OCI-LY7 (cell line): ENCODE measurements at places on chromosomes 3 and 15.

DNA sequence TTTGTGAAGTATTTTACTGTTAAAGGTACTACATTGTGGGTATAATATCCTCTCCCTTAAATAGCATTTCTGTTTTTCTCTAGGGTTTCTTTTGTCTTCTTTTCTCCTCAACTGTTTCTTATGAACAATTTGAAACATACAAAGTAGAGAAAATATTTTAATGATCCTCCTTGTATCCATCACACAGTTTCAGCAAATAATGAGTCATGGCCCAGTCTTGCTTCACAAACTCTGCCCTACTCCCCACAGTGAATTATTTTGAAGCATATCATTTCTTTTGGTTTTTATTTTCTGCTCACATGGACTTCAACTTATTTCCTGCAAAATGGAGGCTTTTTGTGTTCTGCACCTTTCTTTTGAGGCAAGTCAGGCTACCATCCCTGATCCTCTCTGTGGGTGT lies 6.1 kb upstream of the SCAANT1 start:
- no peak for DNase-seq

GRCh38 chr3:160927620-160928019 lies 171.6 kb downstream of the PPM1L start:
- DNase-seq, result no peak

DNA sequence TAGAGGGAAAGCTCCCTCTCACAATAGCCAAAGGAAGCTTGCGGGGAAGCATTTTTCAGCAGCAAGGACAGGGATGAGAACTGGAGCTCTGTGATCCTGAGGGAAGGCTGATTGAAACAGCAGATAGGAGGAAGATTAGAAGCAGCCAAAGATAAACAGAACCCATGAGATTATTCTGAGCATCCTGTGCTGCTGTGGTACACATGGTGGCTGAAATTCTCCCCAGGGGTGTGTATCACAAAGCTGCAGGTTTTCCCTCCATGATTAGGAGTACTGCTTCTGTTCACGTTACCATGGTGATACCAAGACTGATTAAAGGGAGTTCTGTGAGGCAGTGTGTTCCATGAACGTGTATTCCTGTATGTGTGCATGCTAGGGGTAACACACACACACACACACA lies 30.3 kb upstream of the PSMD6 start:
- no peak for DNase-seq

DNA sequence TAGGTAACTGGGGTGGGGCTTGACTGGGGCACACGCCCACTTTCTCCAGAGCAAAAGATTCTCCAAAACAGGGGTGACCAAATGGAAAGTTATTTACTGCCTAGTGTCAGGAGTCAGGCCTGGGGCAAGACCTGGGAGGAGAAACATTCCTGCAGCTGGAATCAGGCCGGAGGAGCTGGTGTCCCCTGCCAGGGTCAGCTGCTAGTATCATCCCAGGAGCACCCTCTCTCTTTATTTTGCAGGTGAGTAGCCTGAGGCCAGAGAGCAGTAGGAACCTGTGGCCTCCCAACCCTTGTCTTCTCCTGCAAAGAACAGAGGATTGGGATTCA lies 32.9 kb downstream of the DNAJB8 start:
- no peak for DNase-seq

DNA sequence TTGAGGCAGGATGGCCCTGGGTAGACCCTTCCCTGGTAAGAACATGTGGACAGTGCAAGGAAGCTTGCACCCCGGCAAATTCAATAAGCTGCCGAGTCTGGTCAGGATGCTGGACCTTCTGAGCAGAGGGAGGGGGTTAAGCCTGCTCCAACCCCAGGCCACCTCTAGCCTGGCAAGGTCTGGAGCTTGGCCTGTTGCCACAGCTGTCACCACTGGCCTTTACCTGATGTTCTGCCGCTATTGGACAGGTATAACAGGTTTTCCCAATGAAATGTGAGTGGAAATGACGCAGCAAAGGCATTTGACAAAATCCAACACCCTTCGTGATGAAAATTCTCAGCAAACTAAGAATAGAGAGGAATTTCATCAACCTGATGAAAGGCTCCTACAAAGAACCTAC lies 699 bp upstream of the MESP1 start:
- DNase-seq, result no peak

GRCh38 chr15:41043276-41043951 lies 72.7 kb downstream of the INO80 start:
- no peak for DNase-seq

DNA sequence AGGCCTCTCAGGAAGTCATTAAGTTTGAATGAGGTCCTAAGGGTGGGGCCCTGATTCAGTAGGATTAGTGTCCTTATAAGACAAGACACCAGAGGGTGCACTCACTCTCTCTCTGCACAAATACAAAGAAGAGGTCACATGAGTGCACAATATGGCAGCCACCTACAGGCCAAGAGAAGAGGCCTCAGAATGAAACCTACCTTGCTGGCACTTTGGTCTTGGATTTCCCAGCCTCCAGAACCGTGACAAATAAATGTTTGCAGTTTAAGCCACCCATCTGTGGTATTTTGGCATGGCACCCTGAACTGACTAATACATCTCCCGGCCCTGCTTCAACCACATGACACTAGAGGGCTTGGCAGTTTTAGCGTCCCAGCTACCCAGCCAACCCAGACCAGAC lies 73.9 kb upstream of the CHRNB4 start:
- DNase-seq, result peak; percentile 46

DNA sequence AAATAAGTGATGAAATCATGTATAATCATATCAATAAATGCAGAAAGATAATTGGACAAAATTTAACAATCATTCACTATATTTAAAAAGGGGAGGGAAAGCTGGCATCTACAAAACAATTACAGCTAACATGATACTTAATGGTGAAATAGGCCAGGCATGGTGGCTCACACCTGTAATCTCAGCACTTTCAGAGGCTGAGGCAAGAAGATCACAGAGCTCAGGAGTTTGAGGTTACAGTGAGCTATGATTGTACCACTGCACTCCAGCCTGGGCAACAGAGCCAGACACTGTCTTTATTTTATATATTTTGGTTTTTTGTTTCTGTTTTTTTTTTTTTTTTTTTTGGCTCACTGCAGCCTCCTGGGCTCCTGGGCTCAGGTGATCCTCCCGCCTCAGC lies 12.1 kb downstream of the EDC3 start:
- no peak for DNase-seq

DNA sequence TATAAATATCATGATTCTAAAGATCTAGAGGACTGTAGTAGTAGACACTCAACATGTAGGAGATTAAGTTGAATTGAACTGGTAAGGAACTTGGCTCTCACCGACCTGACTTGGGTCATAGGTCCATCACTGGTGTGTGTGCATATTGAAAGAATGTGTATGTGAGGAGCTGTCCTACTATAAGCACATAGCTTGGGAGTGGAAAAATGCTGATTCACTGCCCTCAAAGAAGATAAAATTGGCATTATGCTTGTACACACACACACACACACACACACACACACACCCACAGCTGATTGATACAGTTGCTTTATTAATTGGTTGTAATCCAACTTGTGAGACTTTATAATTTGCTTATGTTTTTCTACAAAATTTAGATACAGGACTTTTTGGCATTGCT lies 411.0 kb upstream of the NR2F2 start:
- DNase-seq, result no peak

DNA sequence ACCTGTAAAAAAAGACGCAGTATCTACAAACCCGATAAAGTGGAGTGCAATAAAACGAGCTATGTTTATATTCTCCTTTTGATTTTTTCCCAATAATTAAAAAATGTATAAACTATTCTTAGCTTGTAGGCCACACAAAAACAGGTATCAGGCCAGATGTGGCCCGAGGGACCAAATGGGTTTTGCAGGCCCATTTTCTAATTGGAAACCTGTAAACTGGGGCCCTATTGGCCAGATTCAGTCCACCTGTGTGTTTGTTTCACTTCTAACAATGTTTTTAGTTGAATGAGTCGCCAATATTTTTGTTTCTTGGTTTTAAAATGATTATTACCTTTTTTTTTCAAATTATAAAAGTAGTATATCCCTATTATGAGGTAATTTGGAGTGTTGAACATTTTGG lies 29.7 kb downstream of the ZBTB38 start:
- DNase-seq, result no peak

DNA sequence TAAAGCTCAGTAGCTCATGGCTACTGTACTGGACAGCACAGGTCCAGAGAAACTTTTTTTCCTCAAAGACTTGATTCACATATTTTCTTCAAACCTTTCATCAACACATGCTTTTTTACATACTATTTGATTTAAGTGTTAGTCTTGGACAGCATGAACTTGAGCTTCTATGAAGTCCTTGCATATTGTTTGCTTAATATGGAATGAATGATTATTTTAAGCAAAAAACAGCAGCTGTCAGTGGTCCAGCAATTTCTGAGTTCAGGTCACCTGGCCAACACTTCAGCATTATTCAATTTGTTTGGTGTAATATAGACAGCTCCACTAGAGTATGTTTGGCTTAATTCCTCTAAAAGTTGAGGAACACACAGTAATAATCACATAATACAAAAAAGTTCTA lies 141.4 kb downstream of the PEX5L start:
- no peak for DNase-seq

DNA sequence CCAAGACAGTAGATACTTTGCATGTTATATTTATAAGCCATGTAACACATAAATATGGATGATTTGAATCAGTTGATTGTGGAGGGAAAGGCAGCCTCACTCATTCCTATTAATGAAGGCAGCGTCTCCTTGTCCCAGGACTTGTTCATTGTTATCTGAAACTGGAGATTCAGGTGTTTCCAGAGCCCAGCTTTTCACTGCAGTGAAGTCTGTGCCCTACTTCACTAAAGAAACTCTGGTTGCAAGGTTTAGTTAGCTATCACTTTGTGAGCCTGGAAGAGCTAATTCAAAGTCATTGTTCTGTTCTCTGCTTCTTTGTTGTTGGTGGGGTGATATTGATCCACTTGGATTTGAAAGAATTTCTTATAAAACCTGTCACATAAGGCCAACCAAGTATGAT lies 9.8 kb downstream of the NR2C2 start:
- no peak for DNase-seq

- DNase-seq, result no peak
These were observed 81.8 kb downstream of the IQSEC1 start for GRCh38 chr3:12991481-12991837.

GRCh38 chr15:89673165-89673512 lies 6.0 kb downstream of the PLIN1 start:
- DNase-seq, result peak; percentile 48

DNA sequence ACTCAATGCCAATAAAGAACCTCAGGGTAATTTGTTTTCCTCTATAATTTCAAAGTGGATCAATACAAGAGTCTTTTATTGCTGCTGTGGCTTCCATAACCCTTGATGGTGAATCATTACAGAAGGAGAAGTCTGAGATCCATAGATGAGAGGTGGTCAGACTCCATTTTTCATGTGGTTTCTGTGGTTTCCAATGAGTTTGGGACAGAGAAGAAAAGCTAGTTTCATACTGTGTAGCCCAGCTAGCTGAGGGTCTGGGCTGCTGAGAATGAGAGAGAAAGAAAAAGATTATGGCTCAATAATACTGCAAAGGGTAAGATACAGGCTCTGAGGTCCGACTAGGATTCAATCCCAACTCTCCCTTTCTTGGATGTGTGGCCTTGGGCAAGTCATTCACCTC lies 180.6 kb upstream of the LRRN1 start:
- DNase-seq, result no peak

- DNase-seq, result no peak
These were observed 37.0 kb downstream of the PARP16 start for GRCh38 chr15:65249641-65250040.

DNA sequence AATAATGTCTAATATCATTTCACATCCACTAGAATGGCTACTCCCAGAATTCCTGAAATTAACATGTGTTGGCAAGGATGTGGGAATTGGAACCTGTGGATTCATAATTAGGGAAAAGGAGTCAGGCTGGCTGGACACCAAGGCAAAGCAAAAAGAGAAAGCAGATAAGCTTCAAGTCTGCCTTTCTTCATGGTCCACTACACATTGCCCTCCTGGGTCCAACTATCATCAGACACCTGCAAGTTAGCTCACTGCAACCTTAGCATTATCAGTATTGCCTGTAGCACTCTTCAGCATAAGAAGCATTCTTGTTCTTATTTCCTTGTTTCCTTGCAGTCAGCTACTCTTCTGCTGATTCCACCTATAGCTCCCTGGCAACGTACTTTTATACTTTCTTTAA lies 124.3 kb downstream of the ZNF280D start:
- peak; percentile 93 for DNase-seq

DNA sequence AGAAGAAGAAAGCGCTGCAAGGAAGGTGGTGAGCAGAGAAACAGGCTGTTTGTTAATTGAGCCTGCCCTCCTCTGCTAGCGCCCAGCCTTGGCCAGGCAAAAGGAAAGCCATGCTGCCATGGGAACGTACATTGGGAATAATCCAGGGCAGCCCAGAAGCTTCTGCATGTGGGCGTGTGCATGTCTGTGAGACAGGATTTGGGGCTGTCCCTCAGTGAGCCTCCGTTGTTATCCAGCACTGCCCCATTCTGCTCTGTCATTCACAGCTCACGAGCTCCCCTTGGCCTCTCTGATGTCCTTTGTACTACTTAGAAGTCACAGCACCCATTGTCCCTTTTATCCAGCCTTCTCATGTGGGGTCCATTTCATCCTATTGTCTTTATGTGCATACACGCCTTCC lies 239.1 kb upstream of the ROPN1 start:
- DNase-seq, result no peak

DNA sequence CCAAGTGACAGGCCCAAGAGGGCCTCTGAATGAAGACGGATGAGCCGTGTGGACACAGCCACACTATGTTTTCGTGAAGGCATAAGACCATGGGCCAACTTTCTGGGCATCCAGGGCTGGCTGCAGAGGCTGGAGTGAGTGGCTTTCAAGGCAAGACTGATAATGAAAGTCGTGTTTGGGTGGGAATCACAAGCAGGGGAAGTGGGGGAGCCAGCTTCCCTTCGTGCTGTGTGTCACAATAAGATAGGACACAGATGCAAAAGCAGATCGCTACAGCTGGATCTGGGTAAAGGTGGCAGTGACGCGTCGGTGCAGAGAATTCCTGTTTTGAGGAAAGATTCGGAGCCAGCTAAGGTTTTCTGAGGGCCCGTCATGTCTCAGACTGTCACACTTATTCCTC lies 309.8 kb upstream of the CTDSPL start:
- DNase-seq, result no peak

DNA sequence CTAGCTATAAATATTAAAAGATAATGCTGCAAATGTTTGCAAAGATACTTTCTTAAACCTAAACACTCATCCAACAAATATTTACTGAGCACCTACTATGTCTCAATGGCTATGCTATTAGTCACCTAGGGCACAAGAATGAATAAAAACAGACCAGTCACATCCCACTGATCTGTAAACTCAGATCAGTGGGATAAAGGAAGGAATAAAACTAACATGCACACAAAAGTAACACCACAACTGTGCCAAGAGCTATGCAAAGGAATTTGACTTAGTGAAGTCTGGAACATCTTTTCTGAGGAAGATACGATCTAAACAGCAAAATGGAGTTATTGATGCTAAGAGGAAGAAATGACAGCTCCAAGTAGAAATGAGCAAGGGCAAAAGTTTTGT lies 56.6 kb downstream of the CBLB start:
- no peak for DNase-seq

DNA sequence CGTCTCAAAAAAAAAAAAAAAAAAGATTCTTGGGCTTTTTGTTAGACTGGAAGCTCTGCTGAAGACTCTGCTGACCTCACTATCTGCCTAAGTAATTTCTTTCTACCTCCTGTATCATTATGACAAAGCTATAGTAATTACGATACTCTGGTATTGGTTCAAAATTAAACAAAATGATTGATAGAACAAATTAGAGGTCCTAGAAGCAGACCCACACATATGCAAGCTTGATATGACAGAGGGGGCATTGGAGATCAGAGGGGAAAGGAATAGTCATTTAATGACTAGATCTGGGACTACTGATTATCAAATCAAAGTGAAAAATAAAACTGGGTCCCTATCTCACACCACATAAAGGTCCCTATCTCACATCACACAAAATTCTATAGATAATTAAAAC lies 21.9 kb upstream of the AP3B2 start:
- no peak for DNase-seq
